Mammary epithelial cell (primary cell): ENCODE measurements at places on chromosomes 6 and 20.
A peak's percentile ranks its signal among the peaks of the same experiment; 100 is the strongest.

DNA sequence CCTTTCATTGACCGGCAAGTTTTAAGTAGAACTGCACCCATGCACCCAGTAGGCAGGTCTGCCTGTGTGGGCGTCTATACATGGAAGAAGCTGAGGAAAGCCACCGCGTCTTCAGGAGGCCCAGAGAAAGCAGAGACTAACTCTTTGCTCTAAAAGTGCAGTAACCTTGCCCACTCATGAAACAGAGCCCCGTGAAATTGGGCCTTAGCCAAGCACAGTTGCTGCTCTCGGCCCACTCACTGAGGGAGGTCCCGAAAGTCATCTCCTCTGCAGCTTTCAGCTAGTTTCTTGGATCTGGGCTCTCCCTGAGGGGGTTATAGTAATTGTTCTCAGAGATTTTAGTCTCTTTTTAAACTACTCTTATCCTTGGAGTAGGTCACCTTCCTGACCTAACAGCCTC is 74.0 kb upstream of the SYNJ2 start:
- DNase-seq: no peak

- DNase-seq: no peak
These were observed 100.4 kb downstream of the JAG1 start for GRCh38 chr20:10573273-10573950.

GRCh38 chr20:19508449-19508848 is 249.6 kb upstream of the RIN2 start:
- no peak for DNase-seq

DNA sequence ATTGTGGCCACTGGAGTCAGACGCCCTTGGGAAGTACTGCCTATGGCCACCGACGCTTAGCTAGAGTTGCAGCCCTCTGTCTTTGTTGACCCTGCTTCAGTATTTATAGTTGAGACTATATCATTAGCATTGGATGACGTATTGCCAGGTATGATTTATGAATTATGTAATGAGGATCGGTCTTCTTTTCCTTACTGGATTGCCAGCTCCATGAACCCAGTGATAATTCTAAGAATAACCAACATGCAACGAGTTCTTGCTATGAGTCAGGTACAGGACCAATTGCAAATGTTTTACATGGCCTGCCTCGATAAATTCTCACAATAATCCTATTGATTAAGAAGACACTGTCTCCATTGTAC is 63.5 kb downstream of the CLIC5 start:
- DNase-seq: no peak

- no peak for DNase-seq
These were observed 13.1 kb downstream of the FUCA2 start for GRCh38 chr6:143498428-143498827.

GRCh38 chr20:7155794-7156193 is 388.3 kb downstream of the BMP2 start:
- DNase-seq: peak; percentile 18

- no peak for DNase-seq
These were observed 184.8 kb downstream of the ZNF217 start for GRCh38 chr20:53408691-53409446.

GRCh38 chr20:51345601-51346101 is 196.9 kb downstream of the NFATC2 start:
- peak; percentile 83 for DNase-seq

DNA sequence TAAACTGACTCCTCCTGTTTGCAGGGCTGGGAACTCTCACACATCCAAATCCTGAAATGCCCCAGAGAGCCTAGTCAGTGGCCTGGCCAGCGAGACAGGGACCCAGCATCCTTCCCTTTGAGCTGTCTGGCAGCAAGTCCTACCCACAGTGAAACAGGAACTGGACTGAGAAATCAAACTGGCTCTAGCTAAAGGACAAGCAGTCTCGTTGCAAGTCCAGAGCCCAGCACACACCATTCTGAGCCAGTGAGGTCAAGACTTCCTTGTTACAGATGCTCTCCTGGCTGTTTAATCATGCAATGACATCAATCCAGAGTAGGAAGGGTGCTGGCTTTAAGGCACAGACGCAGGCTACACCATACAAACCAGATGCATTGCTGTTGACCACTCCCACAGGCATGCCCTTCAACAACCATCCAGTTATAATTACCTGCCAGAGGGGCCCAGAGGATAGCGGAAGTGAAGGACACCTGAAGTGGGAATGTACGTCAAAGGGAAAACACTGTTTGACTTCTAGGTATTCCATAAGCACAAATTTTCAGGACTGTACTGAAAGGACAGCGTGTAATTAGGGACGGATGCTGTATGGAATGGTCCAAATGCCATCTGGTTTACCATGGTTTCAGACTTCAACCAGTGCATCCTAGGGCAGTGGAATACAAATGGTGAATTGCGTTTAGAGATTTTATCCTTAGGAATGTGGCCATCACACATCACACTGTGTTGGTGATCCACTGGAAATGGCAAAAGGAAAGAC is 114.4 kb downstream of the SLC23A2 start:
- no peak for DNase-seq

GRCh38 chr6:150681578-150682395 is 82.1 kb downstream of the PLEKHG1 start:
- DNase-seq: peak; percentile 53

DNA sequence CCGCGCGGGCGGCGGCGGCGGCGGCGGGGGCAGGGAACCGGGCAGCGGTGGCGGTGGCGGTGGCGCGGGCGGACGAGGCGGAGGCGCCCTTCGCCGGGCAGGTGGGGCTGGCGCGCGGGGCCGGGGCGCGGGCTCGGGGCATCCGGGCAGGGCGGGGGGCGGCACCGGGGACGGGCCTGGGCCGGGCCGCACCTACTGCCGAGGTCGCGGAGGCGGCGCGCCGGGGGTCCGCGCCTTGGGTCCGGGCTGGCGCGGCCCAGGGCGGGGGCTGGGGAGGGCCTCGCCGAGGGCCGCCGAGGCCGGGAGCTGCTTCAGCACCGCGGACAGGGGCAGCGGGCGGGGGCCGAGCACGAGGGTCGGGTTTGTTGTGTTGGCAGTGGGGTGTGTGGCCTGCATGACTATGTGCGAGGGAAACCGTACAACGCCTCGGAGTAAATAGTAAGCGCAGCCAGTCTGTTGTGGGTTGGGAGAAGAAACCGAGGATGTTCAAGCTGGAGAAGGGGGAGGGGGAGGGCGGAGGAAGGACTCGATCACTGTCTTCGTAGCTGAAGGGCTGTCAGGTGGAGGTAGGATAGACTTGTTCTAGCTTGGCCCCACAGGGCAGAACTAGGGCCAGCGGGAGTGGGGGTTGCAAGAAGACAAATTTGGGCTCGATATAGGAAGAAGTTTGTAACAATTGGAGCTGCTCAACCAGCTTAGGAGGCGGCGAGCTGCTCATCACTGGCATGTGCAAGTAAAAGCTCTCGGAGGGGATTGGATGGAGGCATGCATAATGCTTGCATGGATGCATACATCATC is 593 bp downstream of the MMP24 start:
- peak; percentile 23 for DNase-seq

- no peak for DNase-seq
These were observed 15.8 kb upstream of the CST1 start for GRCh38 chr20:23766531-23766930.

GRCh38 chr6:13496513-13497190 is 9.3 kb upstream of the GFOD1 start:
- DNase-seq: no peak

DNA sequence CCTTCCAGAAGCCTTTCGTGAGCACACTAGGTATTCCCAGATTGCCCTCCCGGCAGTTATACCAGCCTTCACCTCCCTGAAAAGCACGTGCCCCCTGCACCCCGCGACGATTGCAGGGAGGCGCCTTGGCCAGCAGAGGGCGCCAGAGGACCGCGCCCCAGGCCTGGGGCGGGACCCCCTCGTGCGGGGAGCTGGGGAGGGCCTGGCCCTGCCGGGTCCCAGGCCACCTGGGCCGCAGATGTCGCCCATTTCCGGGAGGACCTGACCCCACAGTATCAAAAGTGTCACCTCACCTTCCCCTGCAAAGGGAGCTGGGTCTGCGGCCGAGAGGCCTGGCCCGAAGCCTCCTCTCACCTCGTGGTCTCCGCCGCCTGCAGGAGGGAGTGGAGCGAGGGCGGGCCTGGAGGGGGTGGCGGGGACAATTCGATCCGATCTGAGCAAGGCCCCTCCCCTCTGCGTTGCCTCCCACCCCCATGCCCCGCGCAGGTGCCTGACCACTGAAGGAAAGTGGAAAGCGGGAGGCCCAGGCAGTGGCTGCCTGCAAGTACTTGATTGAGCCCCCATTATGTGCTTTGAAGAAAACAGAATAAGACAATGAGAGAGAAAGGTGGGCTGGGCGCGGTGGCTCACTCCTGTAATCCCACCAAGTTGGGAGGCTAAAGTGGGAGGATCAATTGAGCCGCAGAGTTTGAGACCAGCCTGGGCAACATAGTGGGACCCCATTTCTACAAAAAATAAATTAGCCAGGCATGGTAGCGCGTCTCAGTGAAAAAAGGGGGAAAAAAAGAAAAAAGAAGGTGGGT is 3.5 kb upstream of the SNAI1 start:
- no peak for DNase-seq

DNA sequence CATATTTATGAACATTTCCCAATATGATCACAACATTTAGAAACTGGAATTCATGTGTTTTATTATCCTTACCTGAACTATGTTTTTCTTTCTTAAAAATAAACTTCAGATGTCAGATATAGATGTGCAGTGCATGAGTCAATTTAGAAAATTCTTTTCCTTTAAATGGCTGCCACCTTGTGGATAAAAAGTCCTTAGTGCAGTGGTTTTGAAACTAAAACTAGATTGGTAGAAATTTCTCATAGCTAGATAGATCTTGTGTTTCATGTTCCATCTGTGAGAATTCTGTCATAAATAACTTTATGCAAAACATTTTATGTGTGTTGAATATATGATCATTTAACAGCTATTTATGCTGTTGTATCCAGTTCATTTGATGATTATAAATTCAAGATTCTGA is 134.9 kb downstream of the KLHL32 start:
- peak; percentile 17 for DNase-seq

DNA sequence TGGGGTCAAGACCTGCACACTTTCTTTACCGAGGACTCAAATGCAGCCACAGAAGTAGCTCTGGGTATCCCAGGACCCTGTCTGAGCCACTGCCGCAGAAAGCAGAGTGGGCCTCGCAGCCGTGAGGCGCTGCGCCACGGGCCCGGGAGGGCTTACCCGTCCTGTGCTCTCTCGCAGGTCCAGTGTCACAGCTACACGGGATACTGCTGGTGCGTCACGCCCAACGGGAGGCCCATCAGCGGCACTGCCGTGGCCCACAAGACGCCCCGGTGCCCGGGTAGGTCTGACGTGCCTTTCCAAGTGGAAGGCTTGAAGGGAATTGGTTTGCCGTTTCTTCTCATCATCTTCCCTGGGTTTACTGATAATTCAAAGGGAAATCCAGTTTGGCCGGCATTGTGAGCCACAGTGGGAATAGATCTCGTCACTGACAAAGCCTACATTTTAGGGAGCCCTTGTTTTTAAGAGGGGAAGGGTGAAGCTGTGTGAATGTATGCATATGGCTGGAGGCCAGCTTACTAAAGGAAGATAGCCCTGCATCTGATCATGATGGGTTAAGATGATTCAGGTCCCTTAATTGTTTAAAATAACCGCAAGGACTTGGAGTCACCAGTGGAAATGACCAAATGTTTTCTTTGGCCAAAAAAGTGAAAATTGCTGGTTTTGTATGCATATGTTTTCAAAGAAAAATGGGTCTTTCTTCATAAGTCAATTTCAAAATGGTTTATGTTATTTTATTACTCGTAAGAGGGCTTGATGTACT is 86.6 kb downstream of the SMOC2 start:
- DNase-seq: no peak

DNA sequence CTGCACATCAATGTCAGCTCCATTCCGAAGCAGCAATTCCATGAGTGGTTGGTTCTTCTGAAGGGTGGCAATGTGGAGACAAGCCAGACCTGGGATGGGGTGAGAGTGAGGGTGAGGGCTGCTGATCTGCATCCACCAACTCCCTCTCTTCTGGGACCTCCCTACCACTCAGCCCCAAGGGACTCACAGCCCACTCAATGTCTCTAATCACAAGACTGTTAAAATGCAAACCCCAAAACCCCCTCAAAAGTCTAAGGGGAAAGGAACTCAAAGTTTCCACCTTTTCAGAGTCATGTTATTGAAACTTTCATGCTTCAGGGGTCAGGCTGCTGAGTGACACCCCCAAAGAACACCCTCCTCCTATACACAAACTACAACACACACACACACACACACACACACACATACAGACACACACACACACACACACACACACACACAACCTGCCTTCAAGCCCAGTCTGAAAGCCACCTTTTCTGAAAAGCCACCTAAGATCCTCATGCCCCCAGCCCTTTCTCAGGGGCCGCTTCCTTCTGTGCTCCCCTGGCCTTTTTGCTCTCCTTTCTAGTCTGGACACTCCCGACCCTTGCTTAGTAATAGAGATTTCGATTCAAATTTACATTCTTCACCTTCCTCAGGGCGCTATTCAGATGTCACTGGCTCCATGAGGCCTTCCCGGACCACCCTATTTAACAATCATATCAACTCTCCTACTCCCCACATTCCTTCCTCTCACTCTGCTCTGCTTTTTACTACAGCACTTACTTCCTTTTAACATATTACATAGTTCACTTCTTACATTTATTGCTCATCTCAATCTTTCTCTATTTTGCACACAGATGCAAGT is 3.3 kb upstream of the SLC35B2 start:
- DNase-seq: no peak

DNA sequence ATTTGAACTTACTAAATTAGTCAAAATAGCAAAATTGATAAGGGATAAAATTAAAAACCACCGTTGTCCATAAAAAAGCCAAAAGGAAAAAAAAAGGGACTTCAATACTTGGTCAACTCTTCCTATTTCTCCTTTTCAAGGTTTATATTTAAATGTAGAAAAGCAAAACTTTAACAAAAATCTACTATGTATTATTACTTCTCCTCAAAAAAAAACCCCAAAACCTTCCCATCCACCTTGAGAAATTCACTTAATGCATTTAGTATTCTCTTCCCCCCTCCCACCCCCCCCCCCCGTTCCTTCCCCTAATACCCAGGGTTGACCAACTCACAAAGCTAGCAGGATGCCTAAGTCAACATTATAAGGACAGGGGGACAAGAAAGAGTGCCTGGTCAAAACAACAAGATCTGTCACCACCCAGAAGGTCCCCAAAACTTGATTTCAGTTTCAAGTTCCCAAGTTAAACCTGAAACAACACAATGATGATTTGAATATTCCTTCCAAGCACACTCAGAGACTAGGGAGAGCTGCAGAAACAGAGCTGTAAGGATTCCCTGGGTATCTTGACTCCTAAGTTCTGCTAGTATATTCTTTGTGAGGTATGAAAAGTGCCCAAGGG is 14.6 kb downstream of the GMDS start:
- DNase-seq: no peak
